ENCODE measurements at places on chromosomes 5 and 9.

GRCh38 chr5:80010754-80011392, 19.8 kb upstream of the MTX3 start:
- DNase-seq = no peak

DNA sequence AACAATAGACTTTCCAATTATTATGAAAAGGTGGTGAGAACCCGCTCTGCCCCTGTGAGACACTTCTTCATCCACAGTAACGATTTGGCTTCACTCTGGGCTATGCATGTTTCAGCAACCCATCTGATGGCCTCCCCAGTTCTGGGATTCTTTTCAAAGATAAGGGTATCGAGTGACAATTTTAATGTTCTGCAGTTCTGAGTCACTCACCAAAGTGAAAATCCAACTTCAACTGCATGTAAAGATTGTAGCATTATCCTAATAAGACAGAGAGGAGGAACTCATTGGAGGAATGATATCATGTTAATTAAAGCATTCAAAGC, 1078.3 kb upstream of the SEMA6A start:
- DNase-seq = no peak

DNA sequence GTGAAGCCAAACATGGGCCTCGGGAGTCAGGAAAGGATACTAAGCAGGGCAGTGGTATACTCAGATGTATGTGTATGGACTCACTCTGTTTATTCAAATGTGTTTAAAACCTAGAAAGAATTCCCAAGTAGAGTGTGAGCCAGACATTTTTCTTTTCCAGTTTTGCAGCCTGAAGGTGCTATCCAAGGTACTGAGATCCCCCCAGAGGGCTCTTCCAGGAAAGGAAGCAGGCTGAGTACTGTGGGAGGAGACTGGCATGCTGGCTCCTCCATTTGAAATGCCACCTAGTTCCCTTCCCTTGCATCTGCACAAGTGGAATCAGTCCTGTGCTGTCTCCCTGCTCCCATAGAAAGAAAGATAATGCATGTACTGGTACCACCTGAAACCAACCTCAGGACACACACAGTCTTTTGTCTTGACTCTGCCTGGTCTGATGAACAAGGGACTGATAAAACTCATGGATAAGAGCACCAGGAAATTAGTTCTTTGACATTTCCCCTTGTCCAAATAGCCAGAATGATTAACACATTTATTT, 85.9 kb downstream of the HRH2 start:
- no peak for DNase-seq

DNA sequence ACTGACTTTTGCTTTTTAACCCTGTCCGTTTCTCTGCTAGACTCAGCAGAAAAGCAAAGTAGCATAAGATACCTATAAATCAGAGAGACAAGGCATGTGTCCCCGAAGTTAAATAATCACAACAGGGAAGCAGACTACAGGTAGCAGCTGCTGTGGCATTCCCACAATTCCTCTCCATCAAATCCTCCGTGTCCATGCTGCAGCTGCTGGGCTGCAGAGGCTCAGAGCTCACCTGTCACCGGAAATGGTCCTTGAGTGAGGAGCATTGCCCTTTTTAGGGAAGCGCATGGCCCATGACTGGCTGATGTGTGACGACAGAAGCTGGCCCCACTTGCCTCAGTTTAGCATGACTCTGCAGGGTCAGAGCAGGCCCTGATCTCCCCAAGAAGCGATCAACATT, 125.0 kb downstream of the MSX2 start:
- DNase-seq = no peak

DNA sequence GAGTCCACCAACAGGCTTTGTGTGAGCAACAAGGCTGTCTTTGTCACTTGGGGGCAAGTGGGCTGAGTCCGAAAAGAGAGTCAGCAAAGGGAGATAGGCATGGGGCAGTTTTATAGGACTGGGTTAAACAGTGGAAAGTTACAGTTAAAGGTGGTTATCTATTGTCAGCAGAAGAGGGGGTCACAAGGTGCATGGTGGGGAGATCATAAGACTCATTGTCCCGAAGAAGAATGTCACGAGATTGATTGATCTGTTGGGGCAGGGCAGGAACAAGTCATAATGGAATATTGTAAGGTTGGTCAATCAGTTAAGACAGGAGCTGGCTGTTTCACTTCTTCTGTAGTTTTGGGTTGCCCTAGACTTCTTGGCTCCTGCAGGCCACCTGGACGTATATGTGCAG, 7.6 kb upstream of the HMGCS1 start:
- no peak for DNase-seq

DNA sequence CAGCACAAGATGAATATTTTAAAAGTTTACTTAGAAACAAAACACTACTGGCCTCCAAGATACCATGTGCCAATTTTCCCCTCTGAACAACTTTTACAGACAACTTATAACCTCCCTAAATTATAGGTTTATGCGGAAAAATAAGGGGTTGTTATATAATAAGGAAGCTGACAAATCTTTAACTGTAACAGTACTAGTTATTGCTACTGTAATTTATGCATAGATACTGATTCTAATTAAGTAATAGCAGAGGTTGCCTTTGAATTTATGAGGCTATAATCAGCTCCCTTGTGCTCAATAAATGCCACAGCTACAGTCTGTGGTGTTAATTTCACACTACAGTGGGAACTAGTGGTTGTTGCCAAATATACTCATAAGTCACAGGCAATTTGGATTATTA, 291.3 kb upstream of the PCSK5 start:
- DNase-seq = no peak

GRCh38 chr9:91312717-91313325, 48.9 kb downstream of the AUH start:
- no peak for DNase-seq

GRCh38 chr9:26181836-26182235, 503.6 kb upstream of the TUSC1 start:
- DNase-seq = no peak

- no peak for DNase-seq
Measured at GRCh38 chr5:55634866-55635265, 77.3 kb downstream of the SLC38A9 start.

- DNase-seq = no peak
Measured at GRCh38 chr5:33379757-33380156, 61.0 kb upstream of the TARS1 start.

DNA sequence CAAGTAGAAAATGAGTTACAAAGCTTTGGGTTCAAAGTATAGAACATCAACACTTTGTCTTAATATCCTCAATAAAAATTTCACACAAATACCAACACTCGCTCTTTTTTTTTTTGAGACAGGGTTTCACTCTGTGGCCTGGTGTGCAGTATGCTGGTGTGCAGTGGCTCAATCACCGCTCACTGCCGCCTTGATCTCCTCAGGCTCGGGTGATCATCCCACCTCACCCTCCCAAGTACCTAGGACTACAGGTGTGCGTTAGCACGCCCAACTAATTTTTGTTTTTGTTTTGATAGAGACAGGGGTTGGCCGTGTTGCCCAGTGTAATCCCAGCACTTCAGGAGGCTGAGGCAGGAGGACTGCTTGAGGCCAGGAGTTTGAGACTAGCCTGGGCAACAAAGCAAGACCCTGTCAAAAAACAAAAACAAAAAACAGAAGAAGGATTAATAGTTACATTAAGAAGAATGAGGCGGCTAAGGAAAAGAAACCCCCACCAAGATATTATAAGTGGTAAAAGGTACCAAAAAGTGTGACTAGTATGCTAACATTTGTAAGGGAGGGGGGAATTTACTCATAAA, 20.3 kb downstream of the FNBP1 start:
- no peak for DNase-seq

GRCh38 chr5:125410537-125411070, 664.2 kb upstream of the ZNF608 start:
- no peak for DNase-seq

- DNase-seq = no peak
Measured at GRCh38 chr5:150757087-150757649, 1.6 kb downstream of the DCTN4 start.

- DNase-seq = no peak
Measured at GRCh38 chr5:147466360-147466980, 43.4 kb downstream of the DPYSL3 start.

GRCh38 chr9:112186695-112187094, 11.6 kb upstream of the SUSD1 start:
- no peak for DNase-seq

- DNase-seq = no peak
Measured at GRCh38 chr5:91061946-91062562, 321.1 kb downstream of the ARRDC3 start.

GRCh38 chr9:121672213-121672612, 20.8 kb downstream of the DAB2IP start:
- no peak for DNase-seq

DNA sequence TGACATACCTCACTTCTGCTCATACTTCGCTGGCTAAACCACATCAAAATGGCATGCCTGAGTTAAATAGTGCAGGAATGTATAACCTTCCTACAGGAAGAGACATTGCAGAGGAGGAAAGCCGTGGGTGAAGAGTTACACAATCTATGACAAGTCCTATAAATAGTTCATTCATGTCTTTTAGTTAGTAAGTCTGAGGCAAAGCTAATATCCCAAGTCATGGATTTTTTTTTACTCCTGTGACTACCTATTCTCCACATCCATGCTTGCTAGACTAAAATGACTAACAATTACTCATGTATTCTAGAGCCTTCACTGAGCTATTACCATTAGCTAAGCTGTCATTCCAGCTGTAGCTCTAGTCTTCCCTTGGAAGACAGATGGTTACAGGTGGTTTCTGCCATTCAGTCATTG, 391.3 kb downstream of the NR2F1-AS1 start:
- no peak for DNase-seq

- no peak for DNase-seq
Measured at GRCh38 chr5:159800131-159800840, 116.0 kb upstream of the ADRA1B start.

GRCh38 chr9:34518110-34518616, 4.6 kb downstream of the ENHO start:
- DNase-seq = no peak

GRCh38 chr9:4393806-4394523, 94.1 kb upstream of the GLIS3 start:
- DNase-seq = no peak
